ENCODE measurements at places on chromosomes 6 and 20. TPM values are rescaled to one million over a fixed set of nuclear protein-coding genes. Genes with fewer than 3 reads are reported as not detected.

DNA sequence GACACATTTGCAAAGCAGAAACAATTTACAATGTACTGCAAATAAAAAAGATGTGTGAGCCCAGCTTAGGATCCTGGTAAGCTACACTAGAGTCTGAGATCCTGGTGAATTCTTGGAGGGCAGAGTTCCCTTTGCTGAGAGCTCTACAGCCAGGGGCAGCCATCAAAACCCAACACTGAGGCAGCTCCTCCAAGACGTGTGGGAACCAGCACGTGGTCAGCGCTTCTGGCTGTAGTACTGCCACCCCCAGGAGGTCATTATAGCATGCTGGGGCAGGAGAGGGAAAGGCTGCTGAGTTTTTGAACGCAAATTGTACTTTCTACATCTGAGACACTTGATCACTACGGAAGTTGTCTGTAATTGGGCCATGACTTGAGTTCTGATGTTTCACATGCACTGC lies 131.5 kb downstream of the INSM1 start:
- no peak for DNase-seq

DNA sequence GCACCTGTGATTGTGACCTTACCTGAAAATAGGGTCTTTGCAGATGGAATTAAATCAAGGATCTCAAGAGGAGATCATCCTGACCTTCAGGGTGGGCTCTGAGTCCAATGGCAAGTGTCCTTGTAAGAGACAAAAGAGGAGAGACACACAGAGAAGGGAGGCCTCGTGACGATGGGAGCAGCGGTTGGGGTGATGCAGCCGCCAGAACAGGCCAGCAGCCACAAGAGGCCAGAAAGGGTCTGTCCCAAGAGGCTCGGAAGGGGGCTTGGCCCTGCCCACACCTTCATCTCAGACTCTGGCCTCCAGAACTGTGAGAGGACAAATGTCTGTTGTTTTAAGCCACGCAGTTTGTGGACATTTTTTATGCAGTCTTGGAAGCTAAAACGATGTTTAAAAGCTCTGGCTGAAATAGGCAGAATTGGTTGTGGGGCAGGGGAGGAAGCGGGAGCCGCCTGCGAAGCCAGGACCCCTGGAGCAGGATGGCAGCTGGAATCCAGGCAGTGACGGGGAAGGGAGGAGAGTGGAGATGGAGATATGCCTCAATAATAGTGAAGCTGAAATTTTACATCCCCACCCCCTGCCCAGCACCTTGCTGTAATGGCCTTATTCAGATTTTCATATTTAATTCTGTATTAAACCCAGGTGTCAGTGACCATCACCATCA lies 216.4 kb downstream of the ANKRD60 start:
- DNase-seq, result no peak

- no peak for DNase-seq
Observed at GRCh38 chr6:113077794-113078193, 730.7 kb downstream of the RFPL4B start.

DNA sequence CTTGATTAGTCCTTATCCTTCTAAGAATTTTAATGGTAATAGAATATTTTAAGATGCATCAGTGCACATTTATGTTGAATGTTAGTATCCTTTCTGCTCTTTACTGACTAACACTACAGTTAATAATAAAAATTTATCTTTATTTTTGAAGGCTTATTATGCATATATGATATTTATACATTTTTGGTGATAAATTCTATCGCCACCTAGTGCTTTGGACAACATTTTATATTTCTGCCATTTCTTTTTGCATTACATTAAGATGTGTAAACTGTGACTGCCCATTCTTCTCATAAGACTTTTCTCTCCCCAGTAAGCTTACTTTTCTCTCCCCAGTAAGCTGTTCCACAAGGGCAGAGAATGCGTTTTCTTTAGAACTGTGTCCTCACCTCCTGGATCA lies 252.3 kb downstream of the GRIK2 start:
- no peak for DNase-seq

GRCh38 chr20:39547546-39548408 lies 585.6 kb downstream of the DHX35 start:
- no peak for DNase-seq

- no peak for DNase-seq
Observed at GRCh38 chr6:82786248-82786647, 279.4 kb downstream of the UBE3D start.

DNA sequence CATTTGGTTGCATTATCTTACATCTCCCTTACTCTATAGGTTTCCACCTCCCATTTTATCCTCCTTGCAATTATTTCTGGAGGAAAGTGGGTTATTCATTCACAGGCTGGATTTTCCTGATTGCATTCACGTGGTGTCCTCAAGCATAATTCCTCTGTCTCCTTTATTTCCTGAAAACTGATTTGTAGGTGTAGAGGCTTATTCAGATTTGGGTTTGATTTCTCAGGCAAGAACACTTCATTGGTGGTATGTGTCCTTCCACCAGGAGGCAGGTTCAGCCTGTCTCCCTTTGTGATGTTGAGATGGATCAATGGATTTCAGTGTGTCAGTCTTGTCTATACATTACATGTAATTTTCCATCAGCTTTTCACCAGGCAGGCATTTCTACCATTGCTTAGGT lies 17.3 kb downstream of the DNPH1 start:
- DNase-seq, result no peak

DNA sequence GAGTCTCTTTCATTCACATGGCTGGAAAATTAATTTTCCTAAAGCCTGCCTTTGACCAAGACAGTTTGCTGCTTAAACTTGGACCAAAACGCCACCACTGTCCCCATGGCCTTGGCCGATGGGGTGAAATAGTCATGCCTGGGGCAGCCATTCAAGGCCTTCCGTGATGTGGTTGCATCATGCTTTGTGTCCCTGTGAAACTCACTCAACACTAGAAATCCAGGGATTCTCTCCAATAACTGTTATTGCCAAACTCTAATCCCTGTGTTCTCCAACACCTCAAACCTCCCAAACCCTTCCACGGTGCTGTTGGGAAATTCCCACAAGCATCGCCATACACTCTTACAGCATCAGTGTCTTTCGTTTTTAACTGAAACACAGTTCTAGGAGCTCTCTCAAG lies 1.4 kb upstream of the TXNDC5 start:
- no peak for DNase-seq

The PHF1 gene
- 63.6 TPM for total RNA-seq

The CTCFL gene
- total RNA-seq, result 0.70 TPM

GRCh38 chr20:58665606-58666005 lies 14.5 kb downstream of the STX16 start:
- no peak for DNase-seq

DNA sequence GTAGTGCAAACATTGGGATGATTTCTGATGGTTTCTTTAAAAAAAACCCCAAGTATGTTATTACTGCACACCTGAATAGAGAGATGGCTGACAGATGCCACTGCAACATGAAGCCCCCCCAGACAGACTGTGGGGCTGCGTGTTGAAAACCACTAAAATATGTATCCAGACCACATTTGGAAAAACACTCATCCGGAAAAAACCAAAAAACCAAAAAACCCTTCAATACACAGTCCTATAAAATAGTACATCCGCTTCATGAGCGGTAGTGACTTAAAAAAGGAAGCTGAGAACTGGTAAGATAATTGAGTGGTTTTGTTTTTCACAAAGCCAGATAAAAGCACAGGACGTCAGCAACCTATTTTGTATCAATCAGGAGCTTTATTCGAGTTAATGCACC lies 47.1 kb upstream of the EDN3 start:
- DNase-seq, result no peak

DNA sequence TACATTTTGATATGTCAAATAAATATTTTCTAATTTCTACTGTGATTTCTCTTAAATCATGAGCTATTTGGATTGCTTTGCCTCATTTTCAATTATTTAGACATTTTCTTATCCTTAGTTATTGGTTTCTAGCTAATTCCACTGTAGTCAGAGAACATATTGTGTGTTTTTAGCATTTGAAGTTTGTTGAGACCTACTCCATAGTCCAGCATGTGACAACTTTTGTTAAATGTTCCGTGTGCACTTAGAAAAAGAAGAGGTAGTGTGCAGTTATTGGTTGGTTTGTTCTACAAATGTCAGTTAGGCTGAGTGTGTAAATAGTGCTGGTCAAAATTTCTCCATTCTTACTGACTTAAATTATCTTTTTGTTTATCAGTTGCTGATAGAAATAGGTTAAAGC lies 138.8 kb downstream of the BCAS1 start:
- no peak for DNase-seq

GRCh38 chr20:15565786-15566185 lies 1007.5 kb downstream of the KIF16B start:
- no peak for DNase-seq

- no peak for DNase-seq
Observed at GRCh38 chr6:134830940-134831339, 119.0 kb downstream of the ALDH8A1 start.

The PRRT1 gene
- total RNA-seq, result 1.6 TPM

- DNase-seq, result no peak
Observed at GRCh38 chr6:138528956-138529355, 29.7 kb upstream of the NHSL1 start.

The VSX1 gene
- total RNA-seq, result 0.23 TPM

- no peak for DNase-seq
Observed at GRCh38 chr6:52550870-52551269, 26.0 kb downstream of the TRAM2 start.

GRCh38 chr6:108733051-108733450 lies 115.2 kb upstream of the ARMC2 start:
- DNase-seq, result no peak
